ENCODE measurements at places on chromosomes 12 and 14.

- DNase-seq = no peak
Measured at GRCh38 chr14:101442451-101442850, 118.8 kb upstream of the DIO3 start.

DNA sequence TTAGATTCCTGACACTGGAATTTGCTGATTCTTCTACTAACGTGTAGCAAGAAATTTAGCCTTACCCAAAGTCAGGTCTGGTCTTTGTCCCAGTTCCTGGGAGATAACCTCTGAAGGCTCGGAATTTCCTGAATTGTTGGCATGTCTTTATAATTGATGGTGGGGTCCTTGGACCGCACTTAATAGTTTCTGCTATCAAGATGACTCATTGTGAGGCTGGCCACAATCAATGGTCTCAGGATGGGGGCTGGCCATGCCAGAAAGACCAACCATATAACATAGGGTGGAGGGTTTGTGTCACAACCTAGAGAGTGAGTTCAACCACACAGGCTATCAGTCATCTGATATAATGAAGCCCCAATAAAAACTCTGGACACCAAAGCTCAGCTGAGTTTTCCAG, 259.7 kb downstream of the DAD1 start:
- DNase-seq = no peak

DNA sequence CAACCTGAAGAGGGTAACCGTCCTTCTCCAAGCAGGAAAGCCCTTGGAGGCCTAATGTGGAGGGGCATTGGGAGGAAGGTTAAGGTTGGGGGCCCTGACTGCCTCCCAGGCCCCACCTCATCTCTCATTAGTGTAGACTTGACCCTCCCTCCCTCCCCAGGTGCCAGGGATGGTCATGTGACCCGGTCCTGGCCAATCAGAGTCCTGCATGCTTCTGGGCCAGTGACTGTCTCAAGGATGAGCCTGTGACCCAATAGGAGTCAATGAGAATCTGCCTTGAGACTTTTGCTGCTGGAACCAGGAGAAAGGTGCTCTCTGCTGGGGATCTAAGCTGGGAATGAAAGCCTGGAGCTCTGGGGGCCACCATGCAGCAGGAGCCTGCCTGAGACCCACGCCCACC, 70.8 kb downstream of the NCOR2 start:
- no peak for DNase-seq

DNA sequence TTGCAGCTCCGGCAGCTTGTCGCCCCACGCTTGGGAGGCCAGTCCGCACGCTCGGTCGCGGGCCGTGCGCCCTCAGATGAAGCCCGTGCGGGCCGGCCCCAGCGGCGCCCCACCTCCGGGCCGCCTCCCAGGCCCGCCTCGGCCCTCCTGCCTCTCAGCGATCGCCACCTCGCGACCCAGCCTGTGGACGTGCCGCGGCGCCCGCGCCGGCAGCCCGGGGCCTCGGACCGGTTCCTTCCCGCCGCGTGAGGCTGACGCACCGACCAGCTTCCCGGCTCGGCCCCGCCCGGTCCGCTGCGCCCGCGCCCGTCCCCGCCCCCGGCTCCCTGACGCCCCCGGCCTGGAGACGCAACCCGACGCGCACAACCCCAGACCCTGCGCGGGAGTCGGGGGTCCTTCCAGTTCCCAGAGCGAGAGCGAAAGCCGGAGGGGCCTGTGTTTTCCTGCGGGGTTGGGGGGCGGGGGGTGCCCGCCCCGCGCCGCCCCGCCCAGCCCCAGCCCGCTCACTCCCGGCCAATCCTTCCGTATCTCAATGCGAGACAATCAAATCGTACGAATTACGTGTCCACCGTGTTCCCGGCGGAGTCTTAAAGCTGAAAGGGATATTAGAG, at the start of gene ERO1A:
TSS of gene ERO1A (minus strand) at position 78 of the 611 bp plus-strand sequence. CDS start at position 1, 77 bp downstream.
- peak; percentile 91 for DNase-seq

GRCh38 chr12:61991661-61992060, 268.5 kb upstream of the USP15 start:
- peak; percentile 12 for DNase-seq

GRCh38 chr12:65881965-65882413, 57.7 kb downstream of the HMGA2 start:
- DNase-seq = peak; percentile 80

DNA sequence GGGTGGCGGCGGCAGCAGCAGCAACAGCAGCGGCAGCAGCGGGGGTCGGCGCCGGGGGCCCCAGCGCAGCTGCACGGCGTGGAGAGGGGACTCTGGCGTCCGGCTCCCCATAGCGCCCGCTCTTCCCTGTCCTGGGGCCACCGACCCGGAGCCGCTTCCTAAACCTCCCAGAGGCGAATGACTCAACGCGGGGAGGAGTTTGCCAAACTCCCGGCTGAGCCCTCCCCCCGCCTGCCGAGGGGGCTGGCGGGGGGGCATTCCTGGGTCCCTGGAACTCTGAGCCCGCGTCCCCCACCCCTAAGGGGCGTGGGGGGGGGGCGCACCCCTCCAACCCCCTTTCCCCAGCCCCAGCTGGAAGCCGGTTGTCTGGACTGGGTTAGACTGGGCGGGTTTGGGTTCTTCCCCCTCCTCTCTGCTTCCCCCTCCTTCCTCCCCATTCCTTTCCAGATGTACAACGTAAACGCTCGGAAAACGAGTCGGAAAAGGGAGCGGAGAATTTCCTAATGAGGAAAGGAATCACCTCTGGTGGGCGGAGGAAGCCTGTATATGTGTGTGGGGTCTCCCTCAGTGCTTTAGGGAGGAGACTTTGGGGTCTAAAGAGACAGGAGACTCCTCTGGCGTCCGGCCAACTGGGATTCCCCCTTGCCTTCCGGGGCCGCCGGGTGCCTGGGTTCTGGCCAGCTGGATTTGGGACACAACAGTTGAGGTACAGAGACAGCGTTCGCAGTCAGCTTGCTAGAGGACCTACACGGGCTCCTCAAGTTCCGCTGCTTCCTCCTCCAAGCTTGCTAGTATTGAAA, at the start of gene ITGA5:
TSS of gene ITGA5 (minus strand) at position 179 of the 800 bp plus-strand sequence. CDS start at position 111, 68 bp downstream.
- peak; percentile 82 for DNase-seq

- no peak for DNase-seq
Measured at GRCh38 chr12:131266591-131267467, 313.1 kb downstream of the ADGRD1 start.

- no peak for DNase-seq
Measured at GRCh38 chr14:97618917-97619690, 821.9 kb downstream of the VRK1 start.

- no peak for DNase-seq
Measured at GRCh38 chr12:26095186-26095585, 29.7 kb downstream of the BHLHE41 start.

DNA sequence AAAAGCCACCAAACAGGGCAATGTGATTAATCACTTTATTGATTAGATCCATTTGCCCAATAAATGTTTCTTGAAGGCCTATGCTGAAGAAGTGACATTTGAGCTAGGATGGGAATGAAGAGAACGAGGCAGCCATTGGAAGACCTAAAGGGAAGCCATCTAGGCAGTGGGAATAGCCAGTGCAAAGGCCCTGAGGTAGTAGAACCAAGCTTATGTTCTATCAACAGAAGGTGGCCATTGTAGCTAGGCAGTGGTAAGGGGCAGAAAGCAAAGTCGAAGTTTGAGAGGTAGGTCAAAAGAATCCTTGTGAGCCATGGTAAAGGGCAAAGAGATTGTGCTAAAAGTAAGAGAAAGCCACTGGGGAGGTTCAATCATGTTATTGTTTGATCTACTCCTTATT, 173.1 kb downstream of the ITPR2 start:
- DNase-seq = no peak

DNA sequence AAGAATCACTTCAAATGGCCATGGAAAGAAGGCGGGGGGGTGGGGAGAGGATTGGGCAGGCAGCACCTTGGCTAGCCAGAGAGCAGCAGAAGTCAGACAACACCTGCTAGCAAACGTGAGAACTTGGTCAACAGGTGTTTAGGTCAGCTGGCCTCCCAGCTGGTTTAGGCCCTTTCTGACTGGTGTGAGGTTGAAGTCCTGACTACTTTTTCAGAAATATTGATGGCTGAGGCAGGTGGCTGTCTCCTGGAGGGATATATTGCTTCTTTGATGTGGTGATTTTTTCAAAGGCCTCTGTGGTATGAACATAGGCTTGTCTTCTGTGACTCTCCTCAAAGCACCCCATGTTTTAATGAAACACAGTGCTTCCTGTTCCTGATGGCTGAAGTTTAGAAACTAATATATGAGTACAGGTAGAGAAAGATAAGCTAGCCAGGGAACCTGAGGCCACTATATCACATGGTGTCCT, 238.2 kb upstream of the SSTR1 start:
- no peak for DNase-seq

- DNase-seq = no peak
Measured at GRCh38 chr12:77042833-77043232, 22.5 kb downstream of the E2F7 start.

GRCh38 chr12:14264778-14265177, 100.7 kb upstream of the ATF7IP start:
- DNase-seq = peak; percentile 91

- no peak for DNase-seq
Measured at GRCh38 chr12:4134448-4135263, 138.9 kb upstream of the CCND2 start.

- no peak for DNase-seq
Measured at GRCh38 chr12:10719482-10719881, 3.6 kb downstream of the YBX3 start.

DNA sequence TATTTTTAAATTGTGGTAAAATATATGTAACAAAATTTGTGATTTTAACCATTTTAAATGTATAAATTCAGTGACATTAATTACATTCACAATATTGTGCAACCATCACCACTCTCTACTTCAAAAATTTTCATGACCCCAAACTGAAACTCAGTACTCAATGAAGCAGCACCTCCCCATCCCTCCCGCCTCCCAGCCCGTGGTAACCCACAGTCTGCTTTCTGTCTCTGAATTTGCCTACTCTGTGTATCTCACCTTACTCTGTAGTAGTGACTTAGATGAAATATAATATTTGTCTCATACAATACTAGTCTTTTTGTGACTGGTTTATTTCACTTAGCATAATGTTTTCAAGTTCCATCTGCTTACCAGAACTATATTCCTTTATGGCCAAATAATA, 36.2 kb downstream of the EML1 start:
- no peak for DNase-seq

GRCh38 chr14:76742966-76743365, 18.3 kb upstream of the VASH1 start:
- peak; percentile 69 for DNase-seq

DNA sequence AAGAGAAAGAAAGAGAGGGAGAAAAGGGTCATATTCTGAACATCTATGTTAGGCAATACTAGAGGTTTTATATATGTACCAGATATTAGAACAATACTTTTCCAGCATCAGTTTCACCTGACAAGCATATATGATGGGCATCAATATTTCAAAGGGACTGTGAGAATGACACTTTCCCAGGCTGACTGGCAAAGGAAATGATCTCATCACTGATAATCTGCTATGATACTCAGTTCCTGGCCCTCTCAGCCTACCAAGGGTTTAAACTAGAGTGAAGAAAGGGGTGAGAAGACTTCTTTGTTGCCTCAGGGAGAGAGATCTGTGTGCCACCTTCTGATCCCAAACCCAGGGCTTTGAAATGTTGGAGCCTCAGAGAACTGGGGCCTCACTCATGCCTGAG, 183.5 kb downstream of the TTC8 start:
- no peak for DNase-seq

GRCh38 chr12:68794653-68795251, 13.2 kb upstream of the MDM2 start:
- DNase-seq = no peak

DNA sequence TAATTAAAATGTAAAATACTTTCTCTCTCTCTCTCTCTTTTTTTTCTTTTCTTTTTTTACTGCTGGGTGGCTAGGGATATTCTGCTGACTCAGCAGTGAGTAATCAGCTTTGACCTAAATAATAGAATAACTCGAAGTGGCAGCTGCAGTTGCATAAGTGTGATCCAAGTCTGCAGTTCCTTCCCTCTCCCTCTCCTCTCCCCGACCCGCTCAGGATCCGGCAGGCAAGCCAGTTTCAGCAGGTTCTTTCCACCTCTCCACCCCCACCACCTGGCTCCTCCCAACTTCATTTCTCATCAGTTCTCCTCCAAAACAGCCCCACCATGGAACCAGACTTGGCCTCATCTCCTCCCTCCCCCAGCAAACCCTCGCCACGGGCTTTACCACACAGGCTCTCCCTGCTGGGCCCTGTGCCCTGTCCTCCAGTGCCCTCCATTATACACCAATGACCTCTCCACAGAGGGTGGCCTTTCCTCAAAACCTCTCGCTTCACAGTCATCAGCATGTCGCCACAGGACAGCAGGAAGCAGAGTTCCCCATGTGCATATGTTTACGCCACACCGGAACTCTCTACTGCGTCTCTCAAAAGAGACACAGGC, 22.4 kb downstream of the SLC7A8 start:
- peak; percentile 96 for DNase-seq

DNA sequence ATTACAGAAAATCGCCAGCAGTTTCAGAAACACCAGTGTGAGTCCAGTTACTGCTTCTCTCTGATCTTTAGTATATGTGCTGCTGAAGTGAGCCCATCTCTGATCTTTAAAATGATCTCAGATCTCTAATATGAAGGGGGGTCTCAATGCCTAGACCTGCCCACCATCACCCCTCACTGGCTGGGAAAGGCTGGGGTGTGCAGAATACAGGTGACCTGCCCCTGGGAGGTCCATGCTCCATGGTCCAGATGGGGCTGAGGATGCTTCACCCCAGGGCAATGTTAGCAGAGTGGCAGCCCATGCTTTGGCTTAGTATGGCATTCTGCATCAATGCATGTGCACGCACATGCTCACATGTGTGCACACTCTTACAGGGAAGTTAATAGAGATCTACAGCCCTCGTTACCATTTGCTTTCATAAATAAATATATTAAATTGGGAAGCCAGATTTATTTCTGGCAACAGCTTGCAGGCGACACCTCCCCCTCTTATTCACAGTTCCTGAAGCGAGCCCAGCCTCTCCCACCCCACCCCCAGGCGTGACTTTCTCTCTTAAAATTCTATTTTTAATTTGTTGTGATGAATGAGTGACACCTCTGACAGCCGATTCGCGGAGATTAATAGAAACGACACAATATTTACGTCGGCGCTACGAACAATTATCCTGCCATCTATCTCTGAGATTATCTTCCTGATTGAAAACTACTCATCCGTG, 104.7 kb upstream of the ESRRB start:
- no peak for DNase-seq

DNA sequence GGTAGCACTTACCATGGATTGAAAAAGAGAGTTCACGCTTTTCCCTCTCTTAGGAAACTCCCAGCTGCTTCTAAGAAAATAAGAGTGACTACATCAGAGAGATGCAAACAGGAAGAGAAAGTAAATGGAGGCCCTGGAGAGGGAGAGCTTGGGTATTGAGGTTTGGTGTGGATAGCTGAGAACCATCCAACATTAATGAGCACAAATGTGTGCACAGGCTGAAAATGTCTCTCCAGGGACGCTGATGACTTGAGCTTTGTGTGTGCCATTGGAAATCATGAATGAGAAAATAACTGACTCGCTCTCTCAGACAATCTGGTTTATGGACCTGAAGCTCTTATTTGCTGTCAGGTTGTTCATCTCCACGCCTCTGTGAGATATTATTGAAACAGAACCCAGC, 318.8 kb downstream of the NRXN3 start:
- no peak for DNase-seq

DNA sequence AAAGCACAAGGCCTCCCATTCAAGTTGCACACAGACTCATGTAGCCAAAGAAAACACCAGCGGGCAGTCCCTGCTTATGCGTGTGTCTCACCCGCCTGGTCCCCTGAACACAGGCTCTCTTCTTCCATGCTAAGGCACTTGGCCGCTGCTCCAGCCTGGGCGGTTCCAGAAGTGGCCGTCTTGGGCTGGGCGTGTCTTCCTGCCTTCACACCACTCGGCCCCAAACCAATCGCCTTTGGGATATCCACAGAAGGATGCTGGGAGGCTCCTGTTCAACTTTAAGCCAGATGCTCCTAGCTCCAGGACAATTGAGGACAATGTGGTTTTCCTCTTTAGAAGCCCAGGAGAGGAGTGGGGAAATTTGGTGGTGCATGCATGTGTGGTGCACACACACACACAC, 2.2 kb downstream of the SCARB1 start:
- DNase-seq = no peak
